ENCODE measurements at places on chromosomes 12 and 14. TPM values are rescaled to one million over a fixed set of nuclear protein-coding genes. Genes with fewer than 3 reads are reported as not detected.

The C3AR1 gene
- polyA plus RNA-seq = 2.1 TPM

DNA sequence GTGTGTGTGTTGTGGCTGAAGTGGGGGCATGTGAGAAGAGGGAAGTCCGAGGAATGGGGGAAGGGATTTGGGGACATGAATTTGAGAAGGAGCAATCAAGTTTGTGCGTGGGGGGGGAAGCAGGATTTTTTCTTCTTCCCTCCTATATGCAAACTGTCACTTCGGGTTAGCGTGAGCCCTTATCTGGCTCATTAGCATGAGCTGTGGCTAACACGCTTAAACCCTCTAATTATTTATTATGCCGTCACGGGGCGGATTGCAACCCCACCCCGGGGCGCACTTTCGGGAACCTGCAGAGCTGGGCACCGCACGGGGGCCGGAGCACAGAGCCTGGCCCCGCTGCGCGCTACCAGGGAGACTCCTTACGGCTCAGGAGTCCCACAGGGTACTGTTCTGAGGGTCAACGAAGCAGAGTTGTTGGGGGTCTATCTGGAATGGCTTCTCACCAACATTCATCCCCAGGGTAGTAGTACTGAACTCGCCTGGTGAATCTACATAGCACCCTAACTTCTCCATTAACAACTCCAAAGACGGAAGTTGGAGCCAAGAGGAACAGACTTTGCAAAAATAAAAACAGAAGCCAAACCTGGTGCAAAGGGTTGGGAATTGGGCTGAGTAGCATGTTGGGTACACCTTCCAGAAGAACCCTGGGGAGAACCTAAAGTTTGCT, 6.4 kb upstream of the ASCL1 start:
- DNase-seq = no peak

The KCNC2 gene
- polyA plus RNA-seq = not detected

DNA sequence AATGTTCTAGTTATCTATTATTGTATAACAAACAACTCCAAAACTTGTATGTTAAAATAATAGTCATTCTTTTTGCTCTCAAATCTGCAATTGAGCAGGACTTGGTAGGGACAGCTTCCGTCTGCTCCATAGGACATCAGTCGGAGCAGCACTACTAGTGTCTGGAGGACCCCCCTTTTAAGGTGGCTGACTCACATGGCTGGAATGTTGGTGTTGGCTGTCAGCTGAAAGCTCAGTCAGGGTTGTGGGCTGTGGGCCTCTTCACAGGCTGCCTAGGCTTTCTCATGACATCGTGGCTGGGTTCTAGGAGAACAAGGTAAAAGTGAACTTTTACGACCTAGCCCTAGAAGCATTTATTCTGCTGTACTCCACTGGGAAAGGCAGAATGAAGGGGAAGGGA, 160.6 kb downstream of the ANO4 start:
- DNase-seq = no peak

The P3H3 gene
- polyA plus RNA-seq = 12.5 TPM

DNA sequence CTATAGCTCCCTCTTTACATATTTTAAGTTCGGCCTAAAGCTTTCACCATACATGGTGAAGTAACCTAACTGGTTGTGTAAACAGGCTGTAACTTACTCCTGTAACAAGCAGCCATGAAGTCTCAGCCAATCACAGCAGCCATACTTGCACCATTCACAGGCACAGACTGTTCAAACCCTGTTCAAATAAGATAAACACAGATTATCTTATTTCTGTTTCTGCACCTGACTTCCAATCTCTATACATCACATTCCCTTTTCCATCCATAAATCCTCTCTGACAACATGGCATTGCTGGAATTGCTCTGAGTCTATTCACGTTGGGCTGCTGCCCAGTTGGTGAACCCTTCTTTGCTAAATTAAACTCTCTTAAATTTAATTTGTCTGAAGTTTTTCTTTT, 34.5 kb upstream of the ARID2 start:
- DNase-seq = no peak

GRCh38 chr12:127241072-127241817, 1025.7 kb upstream of the TMEM132C start:
- DNase-seq = no peak

GRCh38 chr14:32470161-32470715, 141.1 kb downstream of the AKAP6 start:
- DNase-seq = no peak

DNA sequence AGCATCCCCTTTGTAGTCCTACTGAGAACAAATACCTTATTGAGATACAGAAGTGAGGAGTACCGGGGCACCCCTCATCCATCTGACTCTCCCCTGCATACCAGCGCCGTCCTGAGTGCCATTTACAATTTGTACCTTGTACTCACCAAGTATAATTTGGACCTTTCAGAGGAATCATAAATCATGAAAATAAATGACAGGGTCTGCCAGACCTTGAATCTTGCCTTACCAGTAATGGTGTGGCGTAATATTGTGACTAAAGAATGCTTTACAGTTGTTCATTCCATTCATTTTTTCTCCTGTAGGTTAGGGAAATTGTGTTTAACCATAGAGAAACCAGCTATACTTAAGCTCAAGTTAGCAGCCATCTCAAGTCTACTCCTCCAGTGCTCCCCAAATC, 243.7 kb upstream of the RGS6 start:
- DNase-seq = no peak

DNA sequence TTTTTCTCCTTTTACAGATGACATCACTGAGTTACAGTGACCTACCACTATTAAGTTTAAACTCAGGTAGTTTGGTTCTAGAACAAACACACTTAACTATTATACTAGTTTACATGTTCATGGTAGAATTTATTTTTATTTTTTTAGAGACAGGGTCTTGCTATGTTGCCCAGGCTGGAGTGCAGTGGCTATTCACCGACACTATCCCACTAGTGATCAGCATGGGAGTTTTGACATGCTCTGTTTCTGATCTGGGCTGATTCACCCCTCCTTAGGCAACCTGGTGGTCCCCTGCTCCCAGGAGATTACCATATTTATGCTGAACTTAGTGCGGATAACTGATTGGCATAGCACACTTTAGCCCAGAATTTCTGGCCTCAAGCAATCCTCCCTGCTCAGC, 66.4 kb upstream of the LTA4H start:
- DNase-seq = no peak

The RGS6 gene
- polyA plus RNA-seq = 6.0 TPM

DNA sequence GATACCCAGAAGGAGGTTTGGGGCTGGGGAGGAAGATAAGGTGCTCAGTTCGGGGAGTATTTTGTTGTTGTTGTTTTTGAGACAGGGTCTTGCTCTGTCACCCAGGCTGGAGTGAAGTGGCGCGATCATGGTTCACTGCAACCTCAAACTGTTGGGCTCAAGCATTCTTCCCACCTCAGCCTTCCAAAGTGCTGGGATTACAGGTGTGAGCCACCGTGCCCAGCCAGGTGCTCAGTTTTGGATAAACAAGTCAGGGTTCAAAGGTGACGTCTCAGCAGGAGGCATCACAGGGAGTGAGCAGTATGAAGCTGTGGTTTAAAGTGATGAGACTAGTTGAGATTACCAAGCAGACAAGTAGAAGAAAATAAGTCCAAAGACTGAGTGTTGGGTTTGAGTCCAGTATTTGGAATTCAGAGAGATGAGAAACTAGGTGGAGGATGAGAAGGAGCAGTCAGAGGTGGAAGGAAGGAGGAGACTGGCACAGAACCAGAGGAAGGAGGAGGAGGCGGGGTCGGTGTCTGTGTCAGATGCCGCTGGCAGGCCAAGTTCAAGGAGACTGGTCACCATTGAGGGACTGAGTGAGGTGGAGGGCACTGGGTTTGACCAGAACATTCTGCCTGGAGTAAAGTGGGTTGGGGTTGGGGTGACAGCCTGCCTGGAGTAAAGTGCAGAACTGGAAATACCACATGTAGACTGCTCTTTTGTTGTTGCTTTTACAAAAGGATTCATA, 16.1 kb downstream of the SLC35E3 start:
- DNase-seq = no peak

The GLIPR1L1 gene
- not detected for polyA plus RNA-seq

The MDP1 gene
- polyA plus RNA-seq = 23.5 TPM

The MYO1H gene
- not detected for polyA plus RNA-seq

DNA sequence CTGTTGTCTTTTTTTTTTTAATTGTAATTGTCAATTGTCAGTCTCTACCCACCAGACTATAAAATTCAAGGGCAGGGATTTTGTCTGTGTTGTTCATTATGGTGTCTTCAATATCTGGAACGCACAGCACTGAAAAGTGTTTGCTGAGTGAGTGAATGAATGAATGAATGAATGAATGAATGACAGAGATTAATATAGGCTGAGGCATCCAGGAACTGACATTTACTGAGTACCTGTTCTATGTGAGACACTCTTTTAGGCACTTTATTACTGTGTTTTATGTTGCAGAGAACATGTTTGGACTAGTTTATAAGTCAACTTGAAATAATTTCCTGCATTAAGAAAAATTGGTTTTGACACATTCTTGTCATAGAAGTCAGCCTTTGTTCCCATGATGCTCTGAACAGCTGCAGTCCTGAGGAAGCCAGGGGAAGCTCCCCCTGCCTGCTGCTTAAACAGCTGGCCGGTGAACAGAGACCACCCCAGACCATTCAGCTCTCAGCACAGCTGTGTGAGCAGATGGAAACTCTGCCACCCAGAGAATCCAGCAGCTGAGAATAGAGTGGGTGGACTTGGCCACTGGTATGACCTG, 160.7 kb upstream of the CCND2 start:
- DNase-seq = no peak

The FGD4 gene
- polyA plus RNA-seq = 2.6 TPM

DNA sequence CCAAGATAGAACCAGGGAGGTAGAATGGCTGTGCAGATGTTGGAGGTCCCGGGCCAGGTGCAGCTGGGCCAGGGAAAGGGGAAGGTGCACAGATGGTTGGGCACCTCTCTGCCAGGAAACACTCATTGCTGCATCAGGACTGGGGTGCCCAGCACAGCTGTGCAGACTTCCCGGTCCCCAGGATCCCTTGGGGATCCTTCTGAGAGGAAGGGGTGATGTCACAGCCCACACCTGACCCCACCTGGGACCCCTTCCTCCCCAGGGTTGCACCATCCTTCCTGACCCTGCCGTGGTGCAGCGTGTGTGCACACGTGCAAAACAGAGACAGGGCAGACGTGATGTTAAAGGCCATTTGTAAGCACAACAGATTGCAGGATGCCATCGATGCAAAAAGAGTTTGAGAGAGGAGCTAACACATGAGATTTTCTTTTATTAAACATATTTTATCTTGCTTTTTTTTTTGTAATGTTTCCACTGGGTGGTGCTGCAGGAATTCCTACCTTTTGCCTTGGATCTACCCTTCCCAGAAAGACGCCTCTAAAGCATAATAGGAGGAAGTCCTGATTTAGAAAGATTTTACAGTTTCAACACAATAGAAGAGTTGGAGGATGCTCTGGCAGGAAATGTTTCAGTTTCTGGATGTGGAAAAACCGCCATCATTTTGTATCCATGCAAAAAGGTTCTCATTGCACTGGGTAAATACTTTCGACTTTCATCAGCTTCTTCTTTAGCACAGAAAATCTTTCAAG, 14.8 kb downstream of the ELK3 start:
- no peak for DNase-seq

GRCh38 chr12:110917467-110917866, 2.9 kb downstream of the MYL2 start:
- no peak for DNase-seq

- no peak for DNase-seq
Observed at GRCh38 chr12:32587581-32588495, 91.3 kb upstream of the DNM1L start.

DNA sequence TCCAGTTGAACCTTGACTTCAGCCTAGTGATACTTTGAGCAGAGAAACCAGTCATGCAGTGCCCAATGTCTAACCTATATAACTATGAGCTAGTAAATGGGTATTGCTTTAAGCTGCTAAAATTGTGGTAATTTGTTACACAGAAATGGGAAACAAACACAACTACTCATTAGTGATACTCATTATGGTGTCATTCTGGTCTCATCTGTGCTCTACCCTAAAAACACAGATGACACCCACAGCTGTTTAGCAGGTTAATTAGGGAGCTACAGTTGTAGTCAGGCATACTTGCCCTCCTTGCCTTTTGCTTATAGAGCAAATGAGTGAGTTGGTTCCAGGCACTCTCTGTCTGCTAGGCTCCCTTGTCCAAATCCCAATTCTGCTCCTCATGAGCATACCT, 50.0 kb upstream of the ATF7IP start:
- DNase-seq = no peak

- no peak for DNase-seq
Observed at GRCh38 chr14:49545716-49546115, 40.5 kb downstream of the RPS29 start.

DNA sequence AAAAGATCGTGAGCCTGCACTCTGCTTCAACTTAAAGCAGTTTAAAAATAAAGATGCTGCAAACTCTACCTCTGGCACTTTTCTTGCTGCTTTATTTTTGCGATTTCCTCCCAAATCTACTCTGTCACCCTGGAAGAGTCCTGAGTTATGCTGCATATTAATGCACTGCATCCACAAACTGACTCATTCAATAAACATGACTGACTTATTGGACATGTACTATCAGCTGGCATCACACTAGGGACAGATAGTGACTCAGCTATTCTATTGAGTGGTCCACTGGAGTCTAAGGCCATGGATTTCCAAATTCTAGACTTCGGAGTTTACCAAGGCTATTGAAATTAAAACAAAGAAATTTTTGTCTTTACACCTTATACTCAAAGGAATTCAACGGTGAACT, 90.7 kb upstream of the PTPRR start:
- DNase-seq = no peak

DNA sequence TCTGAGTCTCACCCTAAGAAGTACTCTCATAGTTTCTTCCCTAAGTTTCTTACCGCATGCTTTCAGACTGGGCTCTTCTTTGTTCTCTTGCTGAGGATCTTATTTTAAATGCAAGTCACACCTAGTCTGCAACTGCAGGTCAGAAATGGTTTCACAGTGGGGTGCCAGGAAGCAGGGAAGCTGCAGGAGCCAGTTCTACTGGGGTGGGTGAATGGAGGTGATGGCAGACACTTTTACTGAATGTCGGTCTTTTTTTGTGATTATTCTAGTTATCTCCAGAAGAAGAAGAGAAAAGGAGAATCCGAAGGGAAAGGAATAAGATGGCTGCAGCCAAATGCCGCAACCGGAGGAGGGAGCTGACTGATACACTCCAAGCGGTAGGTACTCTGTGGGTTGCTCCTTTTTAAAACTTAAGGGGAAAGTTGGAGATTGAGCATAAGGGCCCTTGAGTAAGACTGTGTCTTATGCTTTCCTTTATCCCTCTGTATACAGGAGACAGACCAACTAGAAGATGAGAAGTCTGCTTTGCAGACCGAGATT, 1.7 kb downstream of the FOS start:
- DNase-seq = no peak

Measured in heart right ventricle (tissue), 16 donors.